Activated T-helper 17 cell treated with anti-CD3 and anti-CD28 coated beads, Interleukin-2, amount 50 U/mL, for 72 hours (primary cell): ENCODE measurements at places on chromosomes 11 and 22.

DNA sequence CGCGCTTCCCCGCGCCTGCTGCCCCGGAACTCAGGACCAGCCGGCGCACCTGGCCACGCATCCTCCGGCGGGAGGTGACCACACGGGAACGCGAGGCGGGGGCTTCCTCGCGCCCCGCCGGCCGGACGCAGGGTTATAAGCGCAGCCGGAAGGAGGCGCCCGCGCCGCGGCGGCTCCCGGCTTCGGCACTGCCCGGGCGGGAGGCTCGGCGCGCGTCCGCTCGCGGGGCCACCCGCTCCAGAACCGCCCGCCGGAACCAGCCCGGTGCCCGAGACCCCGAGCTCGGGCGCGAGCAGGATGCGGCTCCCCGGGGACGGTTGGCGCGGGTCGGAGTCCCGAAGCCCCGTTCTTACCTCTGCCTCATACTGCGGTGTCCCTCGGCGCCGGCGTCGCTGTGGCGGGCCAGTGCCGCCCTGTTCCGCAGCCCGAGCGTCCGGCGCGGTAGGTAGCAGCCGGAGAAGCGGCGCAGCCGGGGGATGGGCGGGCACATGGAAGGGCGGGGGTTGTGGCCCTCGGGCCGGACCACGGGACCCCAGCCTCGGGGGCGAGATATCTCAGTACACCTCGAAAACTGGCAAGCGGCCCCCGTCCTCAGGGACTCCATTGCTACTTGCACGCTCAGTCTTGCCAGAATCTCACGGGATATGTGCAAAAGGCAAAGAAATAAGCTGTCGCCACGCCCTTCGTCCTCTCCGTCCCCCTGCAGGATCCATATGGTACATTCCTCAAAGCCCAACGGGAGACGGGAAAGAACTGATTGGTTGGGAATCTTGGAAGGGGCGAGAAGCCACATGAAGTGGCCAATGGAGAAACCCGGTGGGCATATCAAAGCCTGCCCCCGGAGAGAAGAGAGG lies 23.1 kb downstream of the MICAL3 start:
- peak; percentile 72 for ATAC-seq

- ATAC-seq, result no peak
Observed at GRCh38 chr11:119026970-119027369, 3.7 kb downstream of the SLC37A4 start.

GRCh38 chr22:19605508-19606331 lies 81.5 kb upstream of the CLDN5 start:
- no peak for ATAC-seq

DNA sequence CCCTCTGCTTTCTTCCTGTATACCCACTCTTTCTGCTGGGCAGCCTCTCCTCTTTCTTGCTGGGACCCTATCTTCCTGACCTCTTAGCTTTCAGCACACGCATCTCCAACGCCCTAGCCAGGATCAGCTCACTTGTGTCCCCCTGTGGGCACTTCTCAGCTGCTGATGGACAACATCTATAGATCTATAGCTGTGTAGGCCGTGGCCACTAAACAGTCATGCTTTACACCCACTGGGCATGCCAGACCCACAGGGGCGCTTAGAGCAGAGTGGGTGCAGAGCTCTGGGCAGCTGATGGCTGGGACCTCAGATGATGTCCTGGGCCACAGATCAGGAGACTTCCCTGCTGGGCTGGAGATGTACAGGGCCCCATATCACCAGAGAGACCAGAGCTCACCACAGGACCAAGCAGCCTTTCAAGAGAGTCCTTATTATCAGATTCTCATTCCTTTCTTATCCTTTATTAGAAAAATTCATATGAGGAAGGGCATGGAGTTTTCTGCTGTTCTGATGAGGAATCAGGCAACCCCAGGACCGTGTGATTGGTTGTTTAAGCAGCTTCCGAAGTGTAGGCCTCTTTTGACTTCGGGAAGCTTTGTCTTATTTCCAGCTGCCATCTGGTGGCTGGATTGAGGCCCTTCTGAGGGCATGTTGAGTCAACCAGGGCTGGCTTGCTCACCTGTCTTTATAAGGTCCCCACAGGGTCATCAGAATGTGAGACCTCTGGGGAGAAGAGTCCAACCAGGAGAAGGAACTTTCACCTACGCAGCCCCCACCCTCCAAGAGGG lies 60.5 kb downstream of the OSBP2 start:
- ATAC-seq, result peak; percentile 89

DNA sequence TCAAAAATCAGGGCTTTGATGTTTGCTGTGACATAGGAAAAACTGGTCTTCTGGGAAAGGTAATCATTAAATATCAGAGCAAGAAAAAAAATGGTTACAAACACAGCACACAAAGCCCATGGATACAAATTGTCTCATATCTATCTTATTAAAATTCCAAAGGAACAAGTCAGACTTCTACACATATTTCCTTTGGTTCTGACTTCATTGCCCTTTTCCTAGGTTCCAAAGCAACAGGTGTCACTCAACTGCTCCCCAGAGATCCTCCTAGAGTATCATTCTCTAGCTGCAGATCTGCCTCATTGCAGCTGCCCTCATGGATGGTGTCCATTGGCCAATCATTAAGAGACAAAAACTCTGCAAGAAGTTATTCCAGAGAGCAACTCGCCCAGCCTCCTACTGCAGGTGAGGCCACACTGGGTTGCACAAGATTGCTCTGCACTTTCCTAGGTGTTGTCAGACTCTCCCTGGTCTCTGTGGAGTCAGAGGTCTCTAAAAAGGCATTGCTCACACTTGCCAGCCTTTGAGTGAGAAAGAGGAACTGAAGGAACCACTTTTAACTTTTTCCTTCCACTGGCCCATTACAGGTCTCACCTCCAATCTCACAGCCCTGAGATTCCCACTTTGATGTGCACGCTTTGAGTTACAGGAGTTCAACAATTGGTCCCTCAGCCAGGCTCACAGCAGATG lies 5.7 kb downstream of the DRICH1 start:
- no peak for ATAC-seq

GRCh38 chr11:22733475-22734248 lies 67.3 kb downstream of the GAS2 start:
- ATAC-seq, result no peak

DNA sequence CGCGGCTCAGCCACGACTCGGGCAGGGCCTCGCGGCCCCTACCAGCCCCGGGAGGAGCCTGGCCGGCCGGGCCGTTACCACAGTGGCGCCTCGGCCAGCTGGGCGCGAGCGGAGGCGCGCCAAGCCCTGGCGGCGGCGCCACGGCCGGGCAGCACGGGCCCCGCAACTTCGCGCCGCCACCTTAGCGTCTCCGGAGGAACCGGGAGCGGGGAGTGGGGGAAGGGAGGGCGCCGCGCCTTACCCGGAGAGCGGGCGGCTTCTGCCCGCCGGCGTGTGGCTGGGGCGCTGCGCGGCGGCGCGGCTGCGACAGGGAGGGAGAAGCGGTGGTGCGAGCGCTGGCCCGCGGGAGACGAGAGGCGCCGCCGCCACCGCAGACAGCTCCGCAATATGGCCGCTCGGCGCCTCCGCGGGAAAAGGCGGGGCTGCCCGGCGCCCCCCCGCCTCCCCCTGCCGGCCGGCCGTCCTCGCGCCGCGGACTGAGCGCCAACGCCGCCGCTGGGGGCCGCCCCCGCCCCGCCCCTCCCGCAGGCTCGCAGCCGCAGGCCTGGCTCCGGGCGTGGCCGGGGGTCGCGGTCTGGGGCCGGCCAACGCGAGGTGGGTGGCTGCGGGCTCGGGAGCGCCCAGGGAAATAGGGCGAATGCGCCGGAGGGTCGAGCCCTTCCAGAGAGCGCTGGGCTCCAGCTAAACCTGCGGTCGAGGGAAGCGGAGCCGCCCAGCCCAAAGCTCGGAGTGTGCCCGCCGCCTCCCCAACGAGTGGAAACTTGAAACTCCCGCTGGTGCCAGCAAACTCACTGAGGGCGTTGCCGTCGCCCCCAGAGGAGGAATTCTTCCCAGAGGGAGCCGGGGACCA lies at the start of gene RDX:
RDX (minus strand) TSS at position 389 of the 850 bp plus-strand sequence. CDS start 16,922 bp downstream, outside the sequence.
- peak; percentile 72 for ATAC-seq

DNA sequence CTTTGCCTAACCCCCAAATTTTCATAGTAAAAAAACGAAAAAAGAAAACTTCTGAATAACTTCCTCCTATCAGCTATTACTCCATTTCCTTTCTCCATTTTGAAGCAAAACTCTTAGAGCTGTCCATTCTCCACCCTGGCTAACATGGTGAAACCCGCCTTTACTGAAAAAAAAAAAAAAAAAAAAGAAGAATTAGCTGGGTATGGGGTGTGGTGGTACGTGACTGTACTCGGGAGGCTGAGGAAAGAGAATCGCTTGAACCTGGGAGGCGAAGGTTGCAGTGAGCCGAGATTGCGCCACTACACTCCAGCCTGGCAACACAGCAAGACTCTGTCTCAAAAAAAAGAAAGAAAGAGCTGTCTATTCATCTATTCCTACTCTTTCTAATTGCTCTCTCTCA lies 11.3 kb upstream of the NXF1 start:
- ATAC-seq, result no peak

- no peak for ATAC-seq
Observed at GRCh38 chr22:24265734-24266133, 4.9 kb upstream of the SPECC1L start.

DNA sequence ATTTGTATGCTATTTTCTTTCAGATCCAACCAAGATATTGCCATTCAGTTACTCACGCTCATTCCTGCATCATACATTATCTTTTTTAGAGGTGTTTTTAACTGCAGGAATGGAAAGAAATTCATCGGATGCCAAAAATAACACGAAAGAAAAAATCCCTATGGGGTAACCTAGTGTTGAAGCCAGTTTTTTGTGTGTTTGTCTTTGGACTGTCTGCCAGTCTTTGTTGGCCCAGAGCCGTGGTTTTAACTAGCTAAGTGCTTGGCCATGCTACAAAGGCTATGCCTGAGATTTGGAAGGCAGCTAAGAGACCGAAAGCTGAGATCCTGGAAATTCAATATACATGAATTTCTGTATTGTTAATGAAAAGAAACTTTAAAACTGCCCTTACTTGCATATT lies 309.8 kb upstream of the CNTN5 start:
- no peak for ATAC-seq

GRCh38 chr11:100403816-100404215 lies 283.3 kb upstream of the ARHGAP42 start:
- no peak for ATAC-seq

GRCh38 chr11:122304973-122305372 lies 189.0 kb upstream of the BLID start:
- ATAC-seq, result no peak

- ATAC-seq, result no peak
Observed at GRCh38 chr11:31912808-31913207, 101.7 kb upstream of the PAX6 start.

DNA sequence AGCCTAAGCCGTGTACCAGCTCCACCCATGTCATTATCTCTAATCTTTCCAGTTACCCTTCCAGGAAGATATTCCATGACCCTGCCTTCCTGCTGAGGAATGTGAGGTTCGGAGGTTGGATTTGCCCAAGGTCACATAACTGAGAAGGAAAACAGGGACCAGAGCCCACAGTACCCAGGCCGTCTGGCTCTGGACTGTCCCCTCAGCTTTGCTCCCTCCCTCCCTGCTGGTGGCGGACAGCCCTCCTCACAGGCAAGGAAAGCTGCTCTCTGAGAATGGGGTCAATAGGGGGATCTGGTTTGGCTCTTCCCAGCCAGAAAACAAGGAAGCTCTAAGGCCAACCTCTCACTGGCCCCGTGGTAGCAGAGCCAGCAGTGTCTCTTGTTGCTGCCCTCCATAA lies 63.3 kb downstream of the SYN3 start:
- no peak for ATAC-seq

DNA sequence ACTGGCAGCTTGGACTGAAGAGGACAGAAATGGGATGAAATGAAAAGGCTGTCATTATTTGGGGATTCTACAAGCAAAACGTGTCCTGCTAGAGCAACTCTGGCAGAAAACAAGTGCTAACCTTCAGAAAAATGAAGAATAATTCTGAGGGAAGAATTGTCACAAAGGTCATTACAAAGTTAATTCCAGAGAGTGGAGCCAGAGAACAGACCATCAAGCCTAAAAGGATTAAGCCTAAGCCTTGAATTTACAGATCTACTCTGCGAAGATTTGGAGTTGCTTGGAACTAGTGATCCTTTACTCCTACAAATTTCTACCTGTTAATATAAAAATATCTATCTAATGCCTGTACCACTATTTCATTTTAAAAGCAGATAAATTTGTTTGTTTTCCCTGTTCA lies 1077.3 kb upstream of the CNTN5 start:
- no peak for ATAC-seq
